ENCODE measurements at places on chromosomes 13 and 19.

DNA sequence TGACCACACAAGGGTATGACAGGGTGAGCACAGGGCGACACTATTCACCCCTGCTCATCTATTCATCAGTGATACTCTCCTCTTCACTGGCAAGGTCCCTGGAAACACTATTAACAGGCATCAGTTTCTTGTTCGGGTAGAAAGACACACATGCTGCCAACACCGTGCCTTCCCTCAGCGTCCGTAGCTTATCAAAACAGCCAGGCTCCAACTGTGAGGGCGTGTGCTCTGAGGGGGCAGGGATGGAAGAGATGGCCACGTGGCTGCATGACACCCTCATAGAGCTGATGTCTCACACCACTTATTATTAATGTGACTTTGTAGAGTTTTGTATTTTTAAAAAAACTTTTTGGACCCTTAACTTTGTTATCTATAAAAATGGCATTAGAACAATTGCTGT, 160.3 kb downstream of the ITGBL1 start:
- DNase-seq: no peak

- DNase-seq: no peak
Observed at GRCh38 chr13:55155046-55155445, 1985.7 kb upstream of the PRR20A start.

DNA sequence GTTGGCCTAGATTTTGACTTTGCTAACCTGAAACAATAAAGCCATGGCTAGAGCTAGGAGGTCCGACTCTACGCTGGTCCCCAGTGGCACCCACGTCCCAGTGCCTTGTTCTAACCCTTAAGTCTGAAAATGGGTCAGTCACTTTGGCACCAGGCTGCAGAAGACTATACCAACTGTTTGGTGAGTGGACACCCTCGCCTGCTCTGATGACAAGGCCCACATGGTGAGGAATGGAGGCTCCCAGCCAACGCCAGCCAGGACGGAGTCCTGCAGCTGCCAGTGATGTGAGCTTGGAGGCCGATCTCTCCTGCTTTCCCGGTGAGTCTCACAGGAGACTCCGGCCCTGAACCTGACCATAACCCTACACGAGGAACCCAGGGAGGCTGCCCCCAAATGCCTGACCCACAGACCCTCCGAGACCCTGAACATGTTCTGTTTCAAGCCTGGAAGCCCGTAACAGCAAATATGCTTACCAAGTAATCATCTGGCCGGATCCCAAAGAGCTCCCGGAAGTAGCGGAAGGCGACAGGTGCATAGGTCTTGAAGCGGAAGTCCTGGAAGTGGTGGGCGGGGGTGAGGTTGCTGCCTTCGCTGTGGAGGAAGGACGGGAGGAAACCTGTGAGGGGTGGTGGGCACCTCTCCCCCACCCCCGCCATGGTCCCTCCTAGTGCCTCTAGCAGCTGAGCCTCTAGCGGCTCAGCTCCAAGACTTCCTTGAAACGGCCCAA, 34.1 kb upstream of the CACTIN start:
- DNase-seq: no peak

DNA sequence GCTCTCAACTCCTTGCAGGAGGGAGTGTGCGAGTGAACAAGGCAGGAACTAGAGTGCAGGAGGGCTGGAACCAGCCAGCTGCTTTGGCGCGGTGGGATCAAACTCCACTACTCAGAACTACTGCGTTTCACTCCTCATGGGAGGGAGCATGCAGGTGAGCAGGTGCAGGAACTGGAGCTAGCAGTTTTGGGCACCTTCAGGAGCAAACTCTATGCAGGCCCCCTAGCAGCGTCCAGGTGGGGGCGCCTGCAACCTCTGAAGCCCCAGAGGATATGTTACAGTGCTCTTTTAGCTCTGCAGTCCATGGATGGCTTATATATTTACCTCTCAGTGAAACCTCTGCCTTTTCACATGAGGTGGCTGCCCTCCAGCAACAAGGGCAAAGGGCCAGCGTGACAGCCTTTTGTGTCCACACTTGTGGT, 1303.4 kb downstream of the PCDH9 start:
- DNase-seq: no peak

DNA sequence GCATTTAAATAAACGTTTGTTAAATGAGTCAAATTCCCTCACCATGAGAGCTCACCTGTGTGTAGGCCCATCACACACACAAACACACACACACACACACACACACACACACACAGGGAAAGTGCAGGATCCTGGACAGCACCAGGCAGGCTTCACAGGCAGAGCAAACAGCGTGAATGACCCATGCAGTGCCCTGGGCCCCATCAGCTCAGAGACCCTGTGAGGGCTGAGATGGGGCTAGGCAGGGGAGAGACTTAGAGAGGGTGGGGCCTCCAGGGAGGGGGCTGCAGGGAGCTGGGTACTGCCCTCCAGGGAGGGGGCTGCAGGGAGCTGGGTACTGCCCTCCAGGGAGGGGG, 8.5 kb upstream of the CEACAM5 start:
- DNase-seq: no peak

DNA sequence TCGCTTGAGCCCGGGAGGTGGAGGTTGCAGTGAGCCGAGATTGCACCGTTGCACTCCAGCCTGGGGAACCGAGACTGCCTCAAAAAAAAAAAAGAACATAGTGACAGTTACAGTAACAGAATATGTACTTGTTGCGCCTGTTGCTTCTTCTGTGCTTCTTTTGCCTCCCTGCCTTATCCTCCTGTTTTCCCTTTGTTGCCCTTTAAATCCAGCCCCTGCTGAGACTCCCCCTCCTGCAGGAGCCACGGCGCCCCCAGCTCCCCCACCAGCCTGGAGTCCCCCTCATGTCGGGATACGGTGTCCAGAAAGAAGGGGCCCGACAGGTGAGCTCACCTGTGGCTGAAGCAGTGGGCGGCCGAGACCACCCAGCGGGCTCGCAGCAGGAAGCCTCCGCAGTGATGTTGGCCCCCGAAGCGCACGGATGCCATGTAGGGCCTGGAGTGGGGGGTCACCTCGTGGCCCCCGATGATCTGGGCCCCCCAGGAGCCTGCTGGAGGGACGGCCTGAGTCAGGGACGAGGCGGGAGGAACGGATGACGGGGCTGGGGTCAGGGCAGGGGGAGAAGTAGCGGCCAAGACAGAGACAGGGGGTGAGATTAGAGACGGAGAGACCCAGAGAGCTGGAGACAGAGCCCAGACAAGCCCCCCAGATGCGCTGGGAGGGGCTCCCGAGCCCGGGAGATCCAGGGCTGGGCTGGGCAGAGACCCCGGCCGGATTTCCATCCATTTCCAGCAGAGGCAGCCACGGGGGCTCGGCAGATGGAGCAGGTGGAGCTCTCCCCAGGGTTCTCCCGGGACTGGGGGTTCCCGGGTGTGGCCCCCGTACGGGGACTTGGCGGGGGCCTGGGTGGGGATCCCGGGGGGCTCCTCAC, 536 bp downstream of the PRSS57 start:
- no peak for DNase-seq

DNA sequence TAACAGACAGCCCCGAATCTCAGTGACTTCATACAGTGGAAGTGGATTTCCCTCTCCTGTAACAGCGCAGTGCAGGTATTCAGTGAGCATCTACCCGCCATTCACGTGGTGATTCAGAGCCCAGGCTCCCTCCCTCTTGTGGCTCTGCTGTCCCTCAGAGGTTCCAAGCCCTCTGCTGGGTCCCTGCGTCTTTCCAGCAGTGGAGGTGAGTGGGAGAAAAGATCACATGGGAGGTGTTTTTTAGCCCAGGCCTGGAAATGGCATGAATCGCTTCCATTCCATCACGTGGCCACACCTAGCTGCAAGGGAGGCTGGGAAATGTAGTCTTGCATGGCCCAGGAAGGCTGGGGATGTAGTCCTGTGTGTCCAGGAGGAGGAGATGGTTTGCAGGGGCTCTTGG, 61.4 kb downstream of the DPF1 start:
- no peak for DNase-seq

GRCh38 chr19:56905631-56906150, 65.2 kb upstream of the PEG3 start:
- no peak for DNase-seq

DNA sequence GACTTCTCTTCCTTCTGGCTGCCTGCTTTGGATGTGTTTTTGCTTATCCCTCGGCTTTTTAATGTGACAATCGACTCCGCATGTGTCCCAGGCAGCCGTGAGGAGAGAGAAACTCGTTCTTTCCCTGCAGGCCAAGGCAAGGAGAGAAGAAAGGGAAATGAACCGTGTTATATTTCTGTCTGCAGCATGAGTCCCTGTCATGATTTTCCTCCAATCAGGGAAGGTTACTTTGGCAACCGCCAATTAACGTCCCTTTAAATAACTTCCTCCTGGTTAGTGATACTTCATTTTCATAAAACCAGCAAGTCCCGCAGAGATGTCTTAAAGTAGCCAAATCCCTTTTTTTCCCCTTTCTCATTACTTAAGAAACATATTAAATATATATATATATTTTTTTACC, 42.6 kb downstream of the RFC3 start:
- DNase-seq: no peak

DNA sequence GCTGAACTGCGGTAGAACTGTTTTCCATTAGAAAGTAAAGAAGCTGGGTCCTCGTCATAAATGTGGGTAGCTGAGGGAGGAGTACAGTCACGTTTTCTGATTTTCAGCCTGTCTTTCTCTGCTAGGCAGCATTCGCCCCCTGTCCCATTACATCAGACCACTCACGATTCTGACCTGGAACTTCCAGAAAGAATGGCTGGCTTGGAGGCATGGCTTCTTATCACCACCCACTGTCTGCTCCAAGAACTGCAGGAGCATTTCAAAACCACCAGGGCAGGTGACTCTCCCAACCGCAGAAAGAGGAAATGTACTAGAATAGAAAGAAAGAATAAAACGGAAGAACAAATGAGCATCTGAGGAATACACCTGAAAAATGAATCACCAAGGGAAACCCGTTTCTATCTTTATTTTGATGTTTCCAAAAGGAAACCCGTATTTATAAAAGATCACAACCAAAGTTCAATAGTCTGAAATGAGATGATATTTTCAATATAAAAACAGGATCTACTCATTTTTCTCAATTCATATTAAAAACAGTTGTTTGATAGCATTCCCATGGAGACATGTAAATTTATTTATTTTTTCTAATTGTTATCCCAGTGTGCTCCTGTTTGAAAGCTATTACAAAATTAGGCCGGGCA, 22.1 kb upstream of the POMP start:
- DNase-seq: peak; percentile 53

- DNase-seq: no peak
Observed at GRCh38 chr13:77386046-77386445, 59.2 kb upstream of the MYCBP2 start.

GRCh38 chr13:95201814-95202651, 99.2 kb downstream of the ABCC4 start:
- DNase-seq: no peak

- no peak for DNase-seq
Observed at GRCh38 chr19:38182536-38183210, 41.3 kb downstream of the DPF1 start.

DNA sequence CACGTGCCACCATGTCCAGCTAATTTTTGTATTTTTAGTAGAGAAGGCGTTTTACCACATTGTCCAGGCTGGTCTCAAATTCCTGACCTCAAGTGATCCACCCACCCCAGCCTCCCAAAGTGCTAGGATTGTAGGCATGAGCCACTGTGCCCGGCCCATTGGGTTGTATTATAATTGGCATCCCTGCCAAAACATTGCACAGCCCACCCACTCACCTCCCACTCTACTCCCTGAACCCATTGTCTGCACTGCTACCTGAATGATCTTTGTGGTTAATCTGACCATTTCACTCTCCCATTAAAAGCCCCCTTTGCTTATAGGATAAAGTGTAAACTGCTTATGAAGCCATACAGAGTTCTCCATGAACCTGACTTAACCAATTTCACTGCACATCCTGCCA, 26.3 kb upstream of the KCTD12 start:
- no peak for DNase-seq

GRCh38 chr13:21610687-21611086, 6.7 kb upstream of the MICU2 start:
- no peak for DNase-seq

DNA sequence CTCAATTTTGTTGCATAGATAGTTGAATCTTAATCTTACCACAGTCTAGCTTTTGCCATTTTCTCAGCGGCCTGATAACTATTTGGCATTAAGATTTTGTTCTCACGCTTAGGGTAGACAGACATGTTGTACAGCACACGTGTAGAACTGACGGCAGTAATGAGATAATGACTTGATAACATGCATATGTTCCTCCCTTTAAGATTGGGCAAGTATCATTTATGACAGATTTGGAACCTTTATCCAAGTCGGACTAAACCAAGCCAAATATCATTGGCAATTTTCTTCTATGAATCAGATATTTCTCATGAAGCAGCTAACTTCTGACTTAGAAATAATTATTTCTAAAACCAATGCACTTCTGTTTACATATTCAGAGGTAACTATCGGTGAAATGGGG, 205.5 kb downstream of the NDFIP2 start:
- no peak for DNase-seq

DNA sequence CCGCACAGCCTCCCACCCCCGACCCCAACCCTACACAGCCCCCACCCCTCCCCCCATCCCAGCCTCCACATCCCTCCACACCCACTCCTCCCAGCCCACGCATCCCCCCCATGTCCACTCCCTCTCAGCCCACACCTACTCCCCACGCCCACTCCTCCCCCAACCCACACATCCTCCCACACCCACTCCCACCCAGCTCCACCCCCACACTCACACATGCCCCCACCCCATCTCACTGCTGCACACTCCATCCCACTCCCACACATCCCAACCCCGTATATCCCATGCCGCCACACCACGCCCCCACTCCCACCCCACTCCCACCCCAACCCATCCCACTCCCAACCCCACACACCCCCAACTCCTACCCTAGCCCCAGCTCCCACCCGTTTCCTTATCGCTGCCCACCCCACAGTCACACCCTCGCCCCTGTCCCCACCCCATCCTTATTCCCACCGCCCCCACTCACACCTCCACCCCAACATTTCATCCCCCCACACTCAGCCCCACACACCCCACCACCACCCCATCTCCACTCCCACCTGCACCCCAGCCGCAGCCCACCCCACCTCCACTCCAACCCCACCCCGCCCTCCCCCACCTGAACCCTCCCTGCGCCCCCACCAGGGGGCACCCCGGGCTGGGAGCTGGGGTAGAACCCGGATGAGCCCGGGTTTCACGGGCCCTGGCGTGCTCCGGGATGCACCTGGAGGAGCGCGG, 809 bp downstream of the TDRD12 start:
- DNase-seq: no peak

Measured in CD4-positive, alpha-beta T cell treated with Interleukin-17A for 1 hour (primary cell).